ENCODE measurements at places on chromosomes 4 and X.
A peak's percentile ranks its signal among the peaks of the same experiment; 100 is the strongest.

DNA sequence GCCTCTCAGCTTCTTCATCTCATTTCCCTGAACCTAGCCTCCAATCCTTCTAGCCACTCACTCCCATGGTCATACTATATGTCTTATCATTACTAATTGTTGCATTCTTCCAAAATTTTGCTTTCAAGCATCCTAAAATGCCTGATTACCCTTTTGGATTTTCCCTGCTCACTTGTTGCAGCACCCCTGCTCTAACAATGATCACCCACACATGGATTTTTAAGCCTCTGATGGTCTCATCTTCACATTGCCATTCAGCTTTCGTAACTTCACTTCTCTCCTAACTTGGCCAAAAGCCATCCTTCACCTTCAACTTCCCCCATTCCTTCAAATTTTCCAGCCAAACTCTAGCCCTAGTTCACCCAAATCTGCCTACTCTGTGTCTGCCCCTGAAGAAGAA lies 33.8 kb upstream of the MGST2 start:
- DNase-seq, result no peak

GRCh38 chrX:124726881-124727280 lies 380.5 kb downstream of the SH2D1A start:
- DNase-seq, result no peak

- DNase-seq, result no peak
These were observed 114.8 kb upstream of the ADRA2C start for GRCh38 chr4:3651267-3651845.

DNA sequence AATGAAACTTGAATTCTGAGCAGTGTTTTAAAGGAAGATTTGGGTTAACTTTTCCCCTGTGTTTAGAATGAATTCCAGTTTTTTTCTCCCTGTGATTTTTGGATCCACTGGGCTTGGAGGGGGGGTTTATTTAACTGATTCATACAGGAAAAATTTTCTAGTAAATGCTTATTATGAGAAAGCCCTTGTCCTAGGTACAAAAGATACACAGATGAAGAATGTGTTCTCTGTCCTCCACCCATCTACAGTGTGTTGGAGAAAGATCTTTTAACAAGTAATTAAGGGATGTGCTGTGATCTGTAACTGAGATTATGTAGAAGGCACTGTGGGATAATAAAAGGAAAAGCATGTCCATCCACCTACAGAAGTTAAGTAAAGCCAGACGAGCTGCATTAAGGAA lies 103.9 kb downstream of the STIM2 start:
- no peak for DNase-seq

GRCh38 chr4:42344309-42344708 lies 53.0 kb upstream of the SHISA3 start:
- no peak for DNase-seq

GRCh38 chrX:101191217-101191750 lies 28.3 kb upstream of the DRP2 start:
- DNase-seq, result no peak

DNA sequence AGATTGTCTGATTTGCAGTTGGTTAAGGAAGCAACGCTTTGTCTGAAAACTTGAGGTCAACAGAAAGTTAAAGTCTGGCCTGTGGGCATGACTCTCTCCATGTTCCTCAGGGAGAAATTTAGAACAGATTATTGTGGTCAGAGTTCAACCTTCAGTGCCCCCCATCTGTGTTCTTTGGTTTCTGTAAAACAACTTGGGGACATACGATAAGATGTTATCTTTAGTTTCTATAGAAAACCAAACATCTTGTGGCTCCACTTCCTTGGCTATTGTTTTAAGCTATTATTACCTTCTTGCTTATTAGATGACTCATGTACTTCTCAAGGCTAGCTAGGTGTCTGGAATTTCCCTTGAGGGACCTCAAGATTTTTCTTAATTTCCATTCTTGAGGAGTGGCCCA lies 507.7 kb downstream of the PDHA2 start:
- DNase-seq, result no peak

DNA sequence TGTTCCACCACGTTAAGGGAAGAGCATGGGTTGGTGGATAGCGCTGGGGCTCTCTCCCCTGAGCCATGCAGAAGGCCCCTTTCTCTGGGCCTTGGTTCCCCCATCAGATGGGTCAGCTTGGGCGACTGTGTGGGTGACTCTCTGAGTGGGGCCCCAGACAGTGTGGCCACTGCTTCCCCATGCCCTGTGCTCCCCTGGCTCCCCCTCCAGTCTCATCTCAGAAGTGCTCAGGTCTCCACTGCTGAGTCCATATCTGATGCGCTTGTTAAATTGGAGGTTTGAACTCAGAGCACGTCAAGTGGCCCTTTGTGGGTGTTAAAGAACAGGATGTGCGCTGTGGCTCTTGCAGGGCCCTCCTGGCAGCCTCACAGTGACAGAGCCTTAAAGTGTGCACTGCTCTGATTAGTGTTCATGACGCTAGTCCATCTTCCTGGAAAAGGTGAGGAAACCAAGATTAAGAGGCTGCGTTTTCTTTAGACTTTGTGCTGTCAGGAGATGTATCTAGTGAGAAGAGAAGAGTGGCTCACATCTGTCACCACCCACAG lies 59.8 kb downstream of the NELFA start:
- DNase-seq, result no peak

- DNase-seq, result peak; percentile 7
These were observed 18.9 kb downstream of the LAMP2 start for GRCh38 chrX:120450163-120450562.

- DNase-seq, result no peak
These were observed 17.8 kb downstream of the TRIM2 start for GRCh38 chr4:153221783-153222706.

- no peak for DNase-seq
These were observed 160.1 kb upstream of the NRK start for GRCh38 chrX:105662248-105662647.

DNA sequence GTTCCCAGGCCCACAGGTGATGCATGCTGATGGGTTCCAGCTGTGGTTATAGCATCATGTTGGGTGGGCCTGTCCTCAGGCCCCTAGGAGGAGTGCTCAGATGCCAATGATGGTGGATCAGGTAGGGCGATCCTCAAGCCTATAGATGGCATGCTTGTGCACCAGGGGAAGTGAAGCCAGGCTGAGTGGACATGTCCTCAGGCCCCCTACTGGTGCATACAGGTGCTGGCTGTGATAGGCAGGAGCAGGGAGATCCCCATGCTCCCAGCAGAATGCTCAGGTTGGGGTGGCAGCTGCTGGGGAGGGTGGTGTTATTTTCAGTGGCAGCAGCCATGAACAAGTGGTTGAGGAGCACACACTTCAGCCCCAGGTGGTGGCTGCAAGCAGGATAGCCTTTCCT lies 96.0 kb downstream of the SMARCA1 start:
- peak; percentile 31 for DNase-seq
